Forelimb muscle (tissue), 1 donor: ENCODE measurements at places on chromosomes 16 and 17. TPM values are rescaled to one million over a fixed set of nuclear protein-coding genes. Genes with fewer than 3 reads are reported as not detected.

CA7 gene
- not detected for polyA plus RNA-seq

NUDT7 gene
- 7.5 TPM for polyA plus RNA-seq

FGF11 gene
- 1.4 TPM for polyA plus RNA-seq

PHOSPHO1 gene
- polyA plus RNA-seq: 18.9 TPM

KRT27 gene
- not detected for polyA plus RNA-seq

MPG gene
- polyA plus RNA-seq: 23.4 TPM

SLC35G6 gene
- 0.15 TPM for polyA plus RNA-seq

KRTAP1-1 gene
- polyA plus RNA-seq: not detected

KCNJ16 gene
- 1.3 TPM for polyA plus RNA-seq

CSH1 gene
- polyA plus RNA-seq: 2.7 TPM

ALOX12 gene
- 1.9 TPM for polyA plus RNA-seq

TOM1L1 gene
- polyA plus RNA-seq: 5.7 TPM

SLC13A2 gene
- not detected for polyA plus RNA-seq

TBX4 gene
- 7.7 TPM for polyA plus RNA-seq

CACNG4 gene
- 6.3 TPM for polyA plus RNA-seq

KRT40 gene
- 10.9 TPM for polyA plus RNA-seq

HLF gene
- 4.9 TPM for polyA plus RNA-seq

CLEC19A gene
- polyA plus RNA-seq: 0.16 TPM

LITAFD gene
- polyA plus RNA-seq: not detected

ADAD2 gene
- 0.94 TPM for polyA plus RNA-seq

DRC3 gene
- 6.6 TPM for polyA plus RNA-seq

ST6GALNAC1 gene
- polyA plus RNA-seq: 0.70 TPM

GID4 gene
- 11.9 TPM for polyA plus RNA-seq

HP gene
- 0.39 TPM for polyA plus RNA-seq

CCR7 gene
- 0.39 TPM for polyA plus RNA-seq

OVCA2 gene
- 9.3 TPM for polyA plus RNA-seq

ASPHD1 gene
- polyA plus RNA-seq: 0.29 TPM

KRT20 gene
- not detected for polyA plus RNA-seq

CEP295NL gene
- 0.42 TPM for polyA plus RNA-seq

SLC12A3 gene
- polyA plus RNA-seq: 0.11 TPM

NPIPB9 gene
- polyA plus RNA-seq: 0.86 TPM

KANSL1 gene
- polyA plus RNA-seq: 38.7 TPM
